Heart left ventricle (tissue), 16 donors: ENCODE measurements at places on chromosomes 2 and 18. TPM values are rescaled to one million over a fixed set of nuclear protein-coding genes. Genes with fewer than 3 reads are reported as not detected.

The ABCG8 gene
- not detected for total RNA-seq

The ECEL1 gene
- total RNA-seq, result 0.21 TPM

The ACP1 gene
- 64.2 TPM for total RNA-seq

The PXDN gene
- 83.7 TPM for total RNA-seq

DNA sequence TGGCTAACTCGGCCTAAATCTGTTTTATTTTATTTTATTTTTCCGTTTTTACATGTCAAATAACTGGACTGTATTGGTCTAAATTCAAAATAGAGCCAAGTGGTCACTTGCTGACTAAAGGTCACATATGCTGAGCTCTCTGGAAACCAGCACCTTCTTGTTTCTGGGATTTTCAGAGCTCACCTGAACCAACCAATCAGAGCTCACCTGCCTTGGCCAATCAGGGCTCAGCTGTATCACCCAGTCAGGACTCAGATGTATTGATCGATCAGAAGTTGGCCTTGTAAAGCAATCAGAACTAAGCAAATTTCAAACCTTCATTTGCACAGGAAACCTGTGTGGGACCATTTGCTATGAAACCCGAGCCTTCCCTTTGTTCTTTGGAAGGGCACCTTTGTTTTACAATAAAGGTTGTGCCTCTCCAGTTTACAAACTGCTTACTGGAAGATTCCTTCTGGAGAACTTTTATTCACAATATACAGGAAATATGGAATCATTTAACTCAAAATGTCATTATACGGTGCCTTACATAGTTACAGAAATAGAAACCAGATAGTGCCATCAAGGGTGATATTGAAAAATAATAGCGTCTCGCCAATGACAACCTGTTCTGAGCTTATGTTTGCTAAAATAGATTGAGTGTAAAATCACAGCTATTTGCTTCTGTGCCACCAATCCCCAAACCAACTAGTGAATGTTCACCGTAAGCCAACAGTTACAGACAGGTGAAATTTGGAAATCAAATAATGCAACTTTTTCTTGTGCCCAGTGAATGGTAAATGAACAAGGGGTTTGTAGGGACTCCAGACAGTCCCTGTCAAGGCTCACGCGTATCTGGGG is 17.3 kb upstream of the PSD4 start:
- H3K27ac ChIP-seq, result no peak overlapping the region
- no peak for DNase-seq
- peaks cover 43% of the 10 kb centered on the region for H3K27me3 ChIP-seq
- H3K4me3 ChIP-seq, result no peak overlapping the region

DNA sequence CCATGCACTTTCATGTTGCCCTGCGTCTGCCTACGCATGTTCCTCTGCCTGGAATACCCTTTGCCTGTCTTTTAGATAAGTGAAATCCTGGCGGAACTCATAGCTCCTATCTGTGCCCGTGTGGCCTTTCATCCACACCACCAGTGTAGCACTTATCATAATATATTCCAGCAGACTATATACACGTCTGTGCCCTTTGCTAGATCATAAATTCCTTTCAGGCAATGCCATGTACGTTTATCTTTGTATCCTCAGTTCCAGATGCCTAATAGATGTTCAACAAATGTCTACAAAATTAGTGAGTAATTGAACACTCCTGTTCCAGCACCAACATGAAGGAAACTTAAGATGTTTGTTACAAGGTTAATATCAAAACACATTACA is 106.9 kb downstream of the COLEC12 start:
- H3K27ac ChIP-seq, result peak overlapping the region; percentile 30
- no peak for DNase-seq
- peaks cover 34% of the 10 kb centered on the region for H3K4me1 ChIP-seq
- H3K36me3 ChIP-seq, result no peaks in the 10 kb centered on the region
- H3K27me3 ChIP-seq, result no peaks in the 10 kb centered on the region

- H3K27me3 ChIP-seq, result no peaks in the 10 kb centered on the region
- H3K36me3 ChIP-seq, result peaks cover 9% of the 10 kb centered on the region
- no peaks in the 10 kb centered on the region for H3K4me1 ChIP-seq
Measured at GRCh38 chr18:24136967-24137373, 1.9 kb upstream of the CABYR start.

GRCh38 chr2:100882645-100883613 is 63.0 kb downstream of the NPAS2 start:
- H3K36me3 ChIP-seq, result no peaks in the 10 kb centered on the region
- H3K4me3 ChIP-seq, result no peak overlapping the region
- H3K27ac ChIP-seq, result no peak overlapping the region
- H3K27me3 ChIP-seq, result no peaks in the 10 kb centered on the region
- H3K4me1 ChIP-seq, result peaks cover 25% of the 10 kb centered on the region

DNA sequence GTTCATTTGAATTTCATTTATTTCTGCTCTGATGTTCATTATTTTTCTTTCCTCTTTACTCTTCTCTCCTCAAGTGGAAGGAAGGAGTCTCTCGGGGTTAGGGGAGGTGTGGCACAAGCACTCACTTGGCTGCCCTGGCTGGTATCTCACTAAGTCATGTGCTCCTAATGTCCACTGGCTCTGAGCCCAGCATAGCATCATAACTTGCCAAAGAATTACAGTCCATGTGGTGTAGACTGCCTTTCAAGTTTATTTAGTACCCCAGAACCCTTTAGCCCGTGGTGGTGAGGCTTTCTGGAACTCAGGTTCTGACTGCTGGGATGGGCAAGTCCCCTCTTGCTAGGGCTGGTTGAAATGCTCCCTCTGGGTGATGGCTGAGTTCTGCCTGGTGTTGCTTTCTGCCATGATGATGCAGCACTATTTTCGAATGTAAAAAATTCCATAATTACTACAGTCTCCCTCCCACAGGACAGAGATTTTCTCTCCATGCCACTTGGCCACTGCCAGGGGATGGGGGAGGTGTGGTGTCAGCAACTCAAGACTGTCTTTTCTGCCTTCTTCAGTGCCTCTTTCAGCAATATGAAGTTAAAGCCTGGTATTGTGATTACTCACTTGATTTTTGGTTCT is 22.2 kb downstream of the SPAG16 start:
- DNase-seq, result peak; percentile 74
- H3K27ac ChIP-seq, result no peak overlapping the region
- no peaks in the 10 kb centered on the region for H3K4me1 ChIP-seq

DNA sequence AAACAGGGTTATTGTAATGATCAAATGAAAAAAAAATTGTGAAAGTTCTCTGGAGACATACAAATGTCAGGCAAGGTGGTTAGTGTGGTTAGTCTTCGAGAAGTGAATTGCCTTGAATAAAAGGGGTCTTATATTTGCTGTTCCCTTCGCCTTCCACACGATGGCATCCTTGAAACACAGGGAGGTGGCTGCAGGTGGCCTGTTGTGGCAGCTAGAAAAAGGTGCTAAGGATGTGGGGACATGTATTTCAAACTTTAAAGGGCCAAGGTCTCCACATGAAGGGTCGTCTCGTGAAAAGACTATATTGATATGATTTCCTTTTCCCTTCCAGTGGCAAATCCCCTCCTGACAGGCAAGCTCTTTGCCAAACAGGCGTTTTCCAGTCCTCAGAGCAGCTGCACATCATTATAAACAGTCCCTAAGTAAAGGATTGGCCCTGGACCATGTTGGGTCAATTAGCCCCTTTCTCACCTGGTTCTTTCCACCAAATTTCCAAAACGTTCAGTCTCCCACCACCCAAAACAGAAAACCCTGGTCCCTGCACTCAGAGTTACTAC is 68.5 kb downstream of the COPS8 start:
- H3K27ac ChIP-seq, result no peak overlapping the region
- no peaks in the 10 kb centered on the region for H3K36me3 ChIP-seq
- H3K27me3 ChIP-seq, result no peaks in the 10 kb centered on the region

DNA sequence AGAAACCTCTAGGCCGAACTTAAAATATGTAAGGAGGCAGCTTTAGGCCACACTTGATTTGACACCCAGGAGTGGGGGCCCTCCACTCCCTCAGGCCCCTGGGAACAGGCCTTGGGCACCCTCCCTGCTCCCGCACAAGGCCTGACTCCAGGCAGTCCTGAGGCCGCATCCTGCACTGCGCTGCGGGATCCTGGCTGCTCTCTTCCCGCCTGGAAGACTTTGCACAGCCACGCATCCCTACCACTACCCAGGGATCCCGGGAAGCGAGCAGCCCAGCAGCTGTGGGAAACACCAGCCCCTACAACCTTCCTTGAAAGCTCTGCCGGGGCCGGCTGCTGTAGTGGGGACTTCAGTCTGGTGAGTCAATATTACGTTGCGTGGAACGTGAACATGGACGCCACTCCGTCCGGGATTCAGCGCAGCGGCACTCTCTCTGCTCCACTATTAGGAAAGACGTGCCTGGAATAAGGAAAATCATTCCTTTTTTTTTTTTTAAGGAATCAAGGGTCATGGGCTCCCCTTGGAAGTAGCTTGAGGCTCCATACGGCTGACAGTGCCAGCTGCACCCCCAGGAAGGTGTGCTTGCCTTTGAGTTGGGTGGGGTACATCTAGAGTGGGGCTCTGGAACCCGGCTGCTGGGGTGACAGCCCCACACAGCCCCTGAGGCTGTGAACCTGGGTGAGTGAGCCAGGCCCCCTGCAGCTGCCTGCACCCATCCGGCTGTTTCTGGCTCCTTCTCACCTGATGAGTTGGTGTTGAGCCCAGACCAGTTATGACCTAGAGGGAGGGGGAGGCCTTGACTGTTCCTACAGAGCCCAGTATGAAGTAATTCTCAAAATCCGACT is 119.2 kb upstream of the TMEM18 start:
- no peaks in the 10 kb centered on the region for H3K4me1 ChIP-seq
- no peak for DNase-seq
- no peaks in the 10 kb centered on the region for H3K36me3 ChIP-seq
- H3K27me3 ChIP-seq, result no peaks in the 10 kb centered on the region
- no peak overlapping the region for H3K4me3 ChIP-seq

- no peaks in the 10 kb centered on the region for H3K27me3 ChIP-seq
- DNase-seq, result no peak
- no peaks in the 10 kb centered on the region for H3K4me1 ChIP-seq
- H3K4me3 ChIP-seq, result no peak overlapping the region
- no peak overlapping the region for H3K27ac ChIP-seq
Measured at GRCh38 chr2:59583173-59583765, 970.2 kb downstream of the BCL11A start.

DNA sequence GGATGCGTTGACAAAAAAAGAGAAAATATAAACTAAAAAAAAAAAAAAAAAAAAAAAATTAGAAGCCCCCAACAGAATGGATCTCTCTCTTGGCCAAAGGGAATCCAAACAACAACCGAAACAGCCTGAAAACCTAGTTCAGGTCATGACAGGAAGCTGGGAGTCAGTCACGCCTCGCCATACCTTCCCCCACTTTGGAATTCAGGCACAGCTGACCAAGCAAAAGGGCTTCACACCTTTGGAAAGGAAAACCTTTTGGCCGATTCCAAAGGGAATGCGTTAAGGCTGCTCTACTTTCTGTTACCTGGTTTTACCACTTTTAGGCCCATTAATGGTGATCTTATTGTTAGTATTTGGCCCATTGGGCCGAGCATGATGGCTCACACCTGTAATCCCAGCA is 17.9 kb upstream of the RMC1 start:
- no peak for DNase-seq
- peaks cover 5% of the 10 kb centered on the region for H3K36me3 ChIP-seq
- peaks cover 17% of the 10 kb centered on the region for H3K4me1 ChIP-seq
- H3K4me3 ChIP-seq, result no peak overlapping the region
- no peaks in the 10 kb centered on the region for H3K27me3 ChIP-seq
- no peak overlapping the region for H3K27ac ChIP-seq

DNA sequence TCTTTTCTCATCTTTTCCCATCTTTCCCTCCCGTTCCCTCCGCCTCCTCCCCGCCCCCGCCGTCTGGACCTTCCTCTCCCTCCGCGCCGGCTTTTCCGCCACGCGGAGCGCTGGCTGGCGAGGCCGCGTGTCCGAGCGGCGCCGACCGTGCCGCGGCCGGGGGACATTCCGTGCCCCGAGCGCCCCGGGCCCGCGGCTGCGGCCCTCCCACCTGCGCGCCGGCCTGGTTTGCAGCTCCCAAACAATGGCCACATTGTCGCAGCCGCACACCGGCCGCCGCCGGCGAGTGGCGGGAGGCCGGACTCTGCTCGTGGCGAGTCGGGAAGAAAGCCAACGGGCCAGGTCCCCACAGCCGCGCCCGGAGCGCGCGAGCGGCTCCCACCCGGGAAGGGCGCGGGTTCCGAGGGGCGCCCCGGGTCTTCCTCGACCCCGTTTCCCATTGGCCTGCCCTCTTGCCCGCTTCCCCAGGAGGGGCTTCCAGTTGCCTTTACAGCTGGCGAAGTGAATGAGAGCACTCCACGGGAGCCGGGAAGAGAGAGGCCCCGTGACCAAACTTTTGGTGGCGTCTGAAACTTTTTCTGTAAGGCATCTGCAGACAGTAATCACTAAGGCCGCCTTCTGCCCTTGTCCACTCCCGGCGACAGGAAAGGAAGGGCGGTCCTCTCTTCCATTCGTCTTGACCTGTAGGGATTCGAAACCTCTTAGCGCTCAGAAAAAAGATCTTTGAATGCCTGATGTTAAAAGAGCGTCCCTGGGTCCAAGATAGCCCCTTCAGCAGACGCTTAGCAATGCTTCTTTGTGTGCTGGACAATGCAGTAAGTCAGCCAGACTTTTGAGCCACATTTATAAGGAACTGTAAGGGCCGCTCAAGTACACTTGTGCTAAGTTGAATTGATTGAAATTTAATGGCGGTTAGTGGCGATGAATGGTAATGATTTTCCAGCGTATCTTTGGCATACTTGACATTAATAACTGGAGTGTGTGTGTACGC is 6.2 kb downstream of the GLI2 start:
- H3K27me3 ChIP-seq, result peaks cover 13% of the 10 kb centered on the region
- peak overlapping the region; percentile 27 for H3K4me3 ChIP-seq
- H3K4me1 ChIP-seq, result no peaks in the 10 kb centered on the region
- DNase-seq, result no peak
- H3K27ac ChIP-seq, result no peak overlapping the region

DNA sequence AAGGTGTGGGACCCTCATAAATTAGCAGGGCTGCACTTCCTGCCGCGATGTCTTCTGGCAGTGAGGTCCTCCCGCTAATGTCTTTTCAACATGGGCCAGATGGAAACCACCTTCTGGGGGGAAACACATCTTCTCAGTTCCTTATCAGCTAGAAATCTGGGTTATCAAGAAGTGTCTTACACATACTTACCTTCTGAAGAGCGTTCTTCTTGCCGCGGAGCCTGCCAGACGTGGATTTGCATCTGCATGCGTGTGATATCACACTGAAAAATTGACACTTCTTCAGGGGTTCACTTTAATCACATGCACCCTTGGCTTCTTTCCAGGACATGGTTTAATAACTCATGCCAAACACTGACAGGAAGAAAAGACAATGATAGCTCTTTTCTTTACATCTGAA is 163.5 kb upstream of the SOX11 start:
- no peak for DNase-seq
- no peaks in the 10 kb centered on the region for H3K27me3 ChIP-seq

DNA sequence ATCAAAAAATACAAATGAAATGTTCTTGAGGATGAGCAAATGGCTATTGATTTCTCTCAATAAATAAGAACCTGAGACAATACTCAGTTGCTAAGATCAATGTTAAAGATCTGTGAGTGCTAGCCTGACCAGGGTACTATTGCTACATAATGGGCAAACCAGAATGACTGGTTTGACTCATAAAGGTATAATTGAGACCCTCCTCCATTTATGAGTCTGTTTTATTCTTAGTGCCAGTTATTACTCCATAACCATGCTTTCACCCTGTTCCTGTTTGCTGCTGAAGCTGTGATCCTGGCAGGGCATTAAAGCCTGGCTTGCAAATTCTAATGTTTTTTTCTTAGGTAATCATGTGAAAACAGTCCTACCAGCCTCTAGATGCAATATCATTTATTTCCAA is 56.6 kb upstream of the PPM1B start:
- no peaks in the 10 kb centered on the region for H3K36me3 ChIP-seq
- DNase-seq, result no peak
- H3K27me3 ChIP-seq, result no peaks in the 10 kb centered on the region
- H3K27ac ChIP-seq, result no peak overlapping the region
